ENCODE measurements at places on chromosomes 3 and 15.

DNA sequence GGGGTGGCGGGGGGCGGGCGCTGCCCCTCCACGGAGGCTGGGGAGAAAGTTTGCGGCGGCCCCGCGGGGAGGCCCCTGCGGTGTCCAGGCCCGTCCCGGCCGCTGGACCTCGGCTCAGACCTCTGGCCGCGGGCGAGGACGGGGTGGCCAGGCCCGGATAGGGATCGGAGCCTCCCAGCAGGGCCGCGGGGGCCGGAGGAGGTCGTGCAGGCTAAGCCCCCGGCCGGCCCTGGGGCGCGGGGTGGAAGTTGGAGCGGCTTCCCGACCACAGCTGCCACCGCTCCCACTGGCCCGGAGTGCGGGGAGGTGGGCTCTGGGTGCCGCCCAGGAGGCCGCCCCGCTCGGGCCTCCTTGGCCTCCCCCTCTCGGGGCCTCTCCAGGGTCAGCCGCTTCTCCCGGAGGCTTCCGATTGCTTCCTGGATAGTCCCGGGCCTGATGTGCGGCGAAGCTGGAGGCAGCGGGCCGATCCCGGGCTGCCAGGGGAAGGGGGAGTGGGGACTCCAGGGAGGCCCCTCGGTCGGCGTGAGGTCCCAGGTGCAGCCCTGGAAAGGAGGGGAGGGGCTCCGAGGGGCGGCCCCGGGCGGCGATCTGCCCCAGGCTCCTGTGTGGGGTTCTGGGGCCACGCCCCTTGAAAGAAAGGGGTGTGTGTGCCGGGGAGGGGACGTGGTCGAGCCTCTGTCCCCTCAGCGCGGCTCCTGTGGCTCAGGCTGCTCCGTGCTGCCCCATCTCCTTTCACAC lies 907 bp downstream of the PLXNA1 start:
- peak; percentile 31 for DNase-seq

GRCh38 chr3:98531622-98532274 lies at the start of gene GPR15:
GPR15 (plus strand) TSS chr3:98531978; CDS start chr3:98532034, 56 bp downstream.
- DNase-seq = no peak

DNA sequence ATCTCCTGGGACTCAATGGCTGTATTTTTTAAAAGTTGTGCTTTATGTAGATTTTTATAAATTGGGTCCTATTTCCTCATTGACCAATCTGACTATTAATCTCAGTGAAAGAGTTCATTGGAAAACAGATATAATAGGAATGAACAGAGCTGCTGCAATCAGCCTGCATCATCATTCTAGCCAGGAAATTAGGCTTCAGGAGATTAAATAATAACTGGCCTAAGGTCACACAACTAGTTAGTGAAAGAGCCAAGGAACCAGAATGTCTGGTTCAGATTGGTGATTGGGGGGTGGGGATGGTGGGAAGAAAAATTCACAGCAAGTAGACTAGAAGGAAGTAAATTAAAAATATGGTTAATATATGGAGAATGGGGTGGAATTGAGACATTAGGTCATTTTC lies 180.9 kb upstream of the ROPN1 start:
- no peak for DNase-seq

DNA sequence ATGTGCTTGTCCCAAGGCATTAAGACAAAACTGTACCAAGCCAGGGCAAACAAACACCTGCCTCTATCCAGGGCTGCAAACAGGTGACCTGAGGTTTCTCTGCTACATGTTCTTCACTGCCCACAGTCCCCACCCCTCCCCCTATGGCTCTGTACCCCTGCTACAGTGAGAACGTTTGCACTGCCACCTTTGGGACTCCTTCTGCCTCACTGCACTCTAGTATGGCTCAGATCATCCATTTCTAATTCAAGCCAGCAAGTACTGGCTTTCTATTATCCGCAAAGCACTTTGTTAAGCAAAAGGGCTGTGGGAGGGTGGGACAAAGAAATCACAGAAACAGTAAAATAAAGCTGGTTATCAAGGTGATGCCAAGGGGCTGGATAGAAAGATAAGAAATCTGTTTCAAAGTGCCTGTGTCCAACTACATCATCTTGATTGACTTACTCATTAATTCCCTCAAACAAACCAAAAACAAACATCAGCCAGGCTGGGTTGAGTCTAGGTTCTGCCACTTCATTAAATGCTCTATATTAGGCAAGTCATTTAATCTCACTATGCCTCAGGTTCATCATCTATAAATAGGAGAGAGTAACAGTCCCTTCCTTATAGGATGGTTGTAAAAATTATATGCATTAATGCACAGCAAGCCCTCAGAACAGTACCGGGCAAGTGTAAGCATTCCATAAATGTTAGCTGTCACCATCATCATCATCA lies 95.3 kb downstream of the PDZRN3 start:
- DNase-seq = no peak

DNA sequence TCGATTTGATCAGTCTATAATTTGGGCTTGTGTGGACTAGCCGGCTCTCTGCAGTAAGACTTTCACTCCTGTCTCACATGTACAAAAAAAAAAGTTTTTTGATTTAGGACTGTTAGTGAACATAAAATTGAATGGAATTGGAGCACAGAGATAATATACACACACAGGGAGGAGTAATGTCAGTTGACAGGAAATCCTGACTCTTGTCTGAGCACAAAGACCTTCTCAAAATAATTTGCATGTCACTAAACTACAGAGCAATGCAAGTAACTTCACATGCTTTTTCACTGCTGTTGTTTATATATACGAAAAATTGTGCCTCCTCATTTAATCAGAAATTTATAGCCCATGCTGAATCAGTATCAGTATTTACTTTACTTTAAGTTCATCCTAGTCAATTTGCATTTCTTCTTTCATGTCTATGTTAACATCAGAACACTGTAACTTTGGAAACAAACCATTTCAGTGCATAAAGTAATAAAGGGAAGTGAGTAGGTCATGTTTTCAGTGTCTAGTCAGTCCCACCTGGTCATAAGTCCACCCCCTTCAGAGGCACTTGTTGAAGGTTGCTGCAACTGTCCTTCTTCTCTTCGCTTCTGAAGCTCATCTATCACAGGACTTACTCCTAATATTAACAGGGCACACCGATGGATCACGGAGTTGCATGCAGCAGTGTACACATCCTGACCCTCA lies 115.8 kb downstream of the FBXL22 start:
- no peak for DNase-seq

GRCh38 chr15:39583596-39584265 lies 2.9 kb downstream of the THBS1 start:
- DNase-seq = peak; percentile 62

GRCh38 chr15:21261965-21262850 lies 178.1 kb downstream of the POTEB3 start:
- DNase-seq = no peak

DNA sequence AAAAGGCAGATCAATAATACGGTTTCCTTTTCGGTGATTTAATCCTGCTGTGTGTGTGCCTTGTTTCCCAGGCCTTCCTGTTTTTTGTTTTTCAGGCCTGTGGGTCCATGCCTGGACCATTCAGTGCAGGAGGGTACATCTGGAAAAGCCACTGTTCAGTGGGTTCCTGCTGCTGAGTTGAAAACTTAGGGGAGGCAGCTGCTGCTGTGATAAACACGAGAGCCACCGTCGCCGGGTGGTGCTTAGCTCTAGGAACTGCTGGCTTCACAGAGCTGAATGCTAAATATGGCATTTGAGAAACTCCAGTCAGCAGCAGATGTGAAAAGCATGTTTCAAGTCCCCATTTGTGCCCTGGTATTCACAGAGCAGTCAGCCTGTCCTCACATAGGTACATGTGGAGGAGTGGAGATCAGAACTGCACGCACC lies 44.0 kb downstream of the SYNM start:
- no peak for DNase-seq

- peak; percentile 18 for DNase-seq
Measured at GRCh38 chr15:60993008-60993407, 236.1 kb downstream of the RORA start.

DNA sequence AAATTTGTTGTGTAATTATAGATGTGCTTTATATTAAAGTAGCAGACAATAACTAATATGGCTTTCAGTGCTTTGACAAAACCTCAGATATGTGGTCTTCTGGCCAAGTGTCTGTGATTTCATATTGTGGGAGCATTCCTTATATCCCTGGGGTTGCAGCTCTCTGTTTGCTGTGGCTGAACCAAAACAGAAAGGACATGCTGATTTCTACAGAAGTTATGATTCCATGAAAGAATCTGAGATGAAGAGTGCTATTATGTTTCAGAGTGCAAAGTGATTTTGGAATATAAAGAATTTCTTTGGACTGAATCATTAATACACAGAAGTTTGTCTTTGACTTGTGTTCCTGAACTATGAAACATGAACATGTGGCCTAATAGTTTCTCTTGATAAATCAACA lies 36.5 kb downstream of the CDV3 start:
- DNase-seq = no peak

DNA sequence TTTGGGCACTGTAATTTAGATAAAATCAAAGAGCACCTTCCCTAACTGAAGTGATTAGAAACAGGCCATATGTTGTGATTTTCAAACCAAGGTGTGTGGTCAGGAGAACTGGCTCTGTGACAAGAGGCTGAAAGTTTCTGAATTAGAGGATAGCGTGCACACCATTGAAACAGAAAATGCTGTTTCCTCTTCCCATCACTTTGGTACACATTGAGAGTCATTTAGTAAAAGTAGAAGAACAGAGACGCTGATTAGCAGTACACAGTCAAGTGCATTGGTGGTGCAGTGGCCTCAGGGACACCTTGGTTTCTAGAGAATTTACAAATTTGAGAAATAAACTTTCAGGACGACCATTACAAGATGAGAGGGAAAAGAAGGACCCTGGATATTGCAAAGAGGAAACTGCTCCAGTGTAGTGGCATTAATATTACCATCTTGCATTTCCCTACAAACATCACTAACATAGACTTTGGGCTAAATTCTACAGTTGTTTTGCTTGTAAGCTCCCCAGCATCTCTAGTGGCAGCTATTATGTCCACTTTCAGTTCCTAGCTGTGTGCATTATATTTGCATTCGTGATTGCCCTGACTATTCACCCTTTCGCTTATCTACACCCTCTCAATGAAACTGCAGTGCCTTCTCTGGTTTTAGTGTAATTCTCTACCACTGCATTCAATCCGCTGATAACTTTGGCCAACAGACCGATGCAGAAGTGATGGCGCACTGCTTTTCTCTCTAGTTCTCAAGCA lies 728.1 kb upstream of the GRM7 start:
- DNase-seq = no peak

- no peak for DNase-seq
Measured at GRCh38 chr15:101001796-101002195, 82.6 kb downstream of the LRRK1 start.

- no peak for DNase-seq
Measured at GRCh38 chr3:44467241-44467640, 10.2 kb downstream of the ZNF445 start.

GRCh38 chr3:112634786-112635541 lies 6.0 kb downstream of the CCDC80 start:
- no peak for DNase-seq

DNA sequence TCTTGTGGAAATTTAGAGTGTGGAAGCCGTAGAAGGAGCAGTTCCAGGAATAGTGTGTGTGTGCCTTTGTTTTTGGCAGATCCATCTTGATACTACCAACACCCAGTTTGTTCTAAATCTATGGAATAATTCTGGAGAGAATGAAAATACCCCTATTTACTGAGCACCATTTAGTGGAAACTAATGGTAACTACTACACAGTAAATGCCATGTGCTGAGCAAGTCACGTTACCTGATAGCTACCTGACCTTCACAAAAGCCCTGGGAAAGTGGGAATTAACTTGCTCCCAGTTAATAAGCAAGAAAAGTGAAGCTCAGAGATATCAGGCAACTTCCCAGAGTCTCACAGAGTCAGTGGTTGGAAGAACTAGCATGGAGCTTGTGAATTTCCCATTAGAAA lies 137.7 kb downstream of the ARPP21 start:
- no peak for DNase-seq

DNA sequence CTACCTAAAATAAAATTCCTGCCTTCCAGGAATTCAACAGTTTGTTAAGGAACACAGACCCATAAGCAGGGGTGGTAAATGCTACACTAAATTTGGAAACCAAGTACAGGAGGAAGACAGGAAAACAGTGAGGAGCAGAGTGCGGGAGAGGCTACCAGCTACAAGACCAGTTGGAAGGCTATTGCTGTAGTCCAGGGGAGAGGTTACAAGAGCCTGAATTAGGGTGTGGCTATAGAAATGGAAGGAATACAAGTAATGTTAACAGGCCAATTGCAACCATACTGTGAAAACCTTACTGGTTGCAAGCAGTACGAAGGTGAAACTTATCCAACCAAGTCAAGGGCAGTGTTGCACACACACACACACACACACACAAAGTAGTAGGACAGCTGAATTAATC lies 880 bp upstream of the ARMC8 start:
- DNase-seq = no peak

- DNase-seq = no peak
Measured at GRCh38 chr15:57924598-57924997, 140.9 kb downstream of the ALDH1A2 start.

GRCh38 chr3:100957261-100957986 lies 35.8 kb downstream of the ABI3BP start:
- DNase-seq = no peak

- no peak for DNase-seq
Measured at GRCh38 chr15:98651581-98652220, 3.4 kb downstream of the IGF1R start.

Data from urothelium cell line (cell line).